ENCODE measurements at places on chromosomes 6 and 20. TPM values are rescaled to one million over a fixed set of nuclear protein-coding genes. Genes with fewer than 3 reads are reported as not detected.

The ZNF322 gene
- polyA plus RNA-seq = 39.1 TPM

The FOXC1 gene
- polyA plus RNA-seq = 0.78 TPM

The TP53TG5 gene
- 1.5 TPM for polyA plus RNA-seq

The SGK2 gene
- 8.4 TPM for polyA plus RNA-seq

The TPBG gene
- polyA plus RNA-seq = 6.6 TPM

The SRSF12 gene
- 9.4 TPM for polyA plus RNA-seq

The TAAR2 gene
- polyA plus RNA-seq = not detected

Measured in right lung (tissue), 10 donors.